Fibroblast of upper back skin (primary cell): ENCODE measurements at places on chromosomes 12 and 14.

GRCh38 chr14:24053548-24054323, 1.9 kb downstream of the CARMIL3 start:
- DNase-seq, result no peak

DNA sequence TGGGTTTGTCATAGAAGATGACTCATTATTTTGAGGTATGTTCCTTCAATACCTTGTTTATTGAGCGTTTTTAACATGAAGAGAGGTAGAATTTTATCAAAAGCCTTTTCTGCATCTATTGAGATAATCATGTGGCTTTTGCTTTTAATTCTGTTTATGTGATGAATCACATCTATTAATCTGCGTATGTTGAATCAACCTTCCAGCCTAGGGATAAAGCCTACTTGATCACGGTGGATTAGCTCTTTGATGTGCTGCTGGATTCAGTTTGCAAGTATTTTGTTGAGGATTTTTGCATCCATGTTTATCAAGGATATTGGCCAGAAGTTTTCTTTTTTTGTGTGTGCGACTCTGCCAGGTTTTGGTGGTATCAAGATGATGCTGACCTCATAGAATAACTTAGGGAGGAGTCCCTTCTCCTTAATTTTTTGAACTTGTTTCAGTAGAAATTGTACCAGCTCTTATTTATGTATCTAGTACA, 602.6 kb downstream of the SNAPC1 start:
- no peak for DNase-seq

- no peak for DNase-seq
Observed at GRCh38 chr14:33471776-33472175, 479.1 kb downstream of the EGLN3 start.

DNA sequence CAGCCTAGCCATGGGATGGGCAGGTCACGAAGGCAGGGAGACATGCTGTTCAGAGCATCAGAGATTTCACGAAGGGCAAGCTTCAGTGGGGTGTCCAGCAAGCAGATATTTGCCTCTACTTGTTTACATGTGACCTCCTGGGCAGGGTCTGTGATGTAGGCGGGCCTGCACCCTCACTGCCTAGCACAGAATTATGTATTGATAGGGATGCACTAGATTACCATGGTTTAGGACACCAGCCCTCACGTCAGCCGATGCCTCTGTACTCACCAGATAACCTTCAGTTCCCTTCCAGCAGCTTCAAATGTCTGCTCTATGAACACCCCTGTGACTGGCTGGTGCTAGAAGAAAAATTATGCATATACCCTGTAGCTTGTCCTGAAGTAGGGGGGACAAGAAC, 5.1 kb upstream of the EIF5 start:
- DNase-seq, result no peak

- DNase-seq, result no peak
Observed at GRCh38 chr12:53950789-53951576, 3.7 kb upstream of the HOXC12 start.

- no peak for DNase-seq
Observed at GRCh38 chr12:57845478-57846284, 848 bp downstream of the CTDSP2 start.

DNA sequence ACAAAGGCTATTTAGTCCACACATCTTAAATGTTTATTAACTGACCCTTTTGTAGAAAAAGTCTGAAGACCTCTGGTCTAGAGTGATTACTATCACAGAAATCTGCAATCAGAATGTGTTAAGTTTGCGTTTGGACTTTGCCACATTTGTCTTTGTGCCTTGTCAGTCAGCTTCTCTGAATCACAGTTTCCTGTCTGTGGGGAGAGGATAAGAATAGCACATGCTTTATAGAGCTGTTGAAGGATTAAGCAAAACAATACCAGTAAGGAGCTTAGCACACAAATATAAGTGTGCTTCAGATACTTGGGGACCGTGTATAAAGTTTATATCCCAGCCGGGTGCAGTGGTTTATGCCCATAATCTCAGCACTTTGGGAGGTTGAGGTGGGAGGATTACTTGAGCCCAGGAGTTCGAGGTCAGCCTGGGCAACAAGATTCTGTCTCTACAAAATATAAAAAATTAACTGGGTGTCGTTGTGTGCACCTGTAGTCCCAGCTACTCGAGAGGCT, 63.0 kb upstream of the BTG1 start:
- DNase-seq, result peak; percentile 72

DNA sequence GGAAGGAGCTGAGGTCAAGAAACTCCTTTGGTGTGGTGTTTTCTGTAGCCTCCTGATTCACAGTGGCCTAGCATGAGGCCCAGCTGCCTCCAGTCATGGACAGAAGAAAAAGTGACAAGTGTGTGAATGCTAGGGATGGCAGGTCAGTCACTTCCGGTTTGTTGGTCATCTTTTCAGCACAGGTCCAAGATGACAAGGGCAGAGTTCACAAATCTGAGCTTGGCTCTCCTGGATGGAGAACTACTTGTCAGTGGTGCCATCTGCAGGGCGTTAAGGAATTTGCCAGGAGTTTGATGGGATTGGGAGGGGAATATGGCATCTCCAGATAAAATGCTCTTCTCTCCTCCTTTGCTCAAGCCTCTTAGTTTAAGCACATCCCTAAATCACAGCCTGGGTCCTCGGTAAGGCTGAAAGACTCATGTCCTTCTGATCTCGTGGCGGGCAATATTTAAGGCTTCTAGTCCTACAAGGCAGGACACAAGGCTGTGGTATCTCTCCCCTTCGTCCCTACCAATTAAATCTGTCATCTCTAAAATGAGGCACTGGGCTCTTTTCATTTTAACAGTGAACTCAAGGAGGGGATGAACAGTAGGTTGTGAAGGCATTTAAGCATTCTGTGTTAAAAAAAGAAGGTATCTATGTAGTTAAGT, 10.0 kb downstream of the TUBA1B start:
- DNase-seq, result peak; percentile 67

DNA sequence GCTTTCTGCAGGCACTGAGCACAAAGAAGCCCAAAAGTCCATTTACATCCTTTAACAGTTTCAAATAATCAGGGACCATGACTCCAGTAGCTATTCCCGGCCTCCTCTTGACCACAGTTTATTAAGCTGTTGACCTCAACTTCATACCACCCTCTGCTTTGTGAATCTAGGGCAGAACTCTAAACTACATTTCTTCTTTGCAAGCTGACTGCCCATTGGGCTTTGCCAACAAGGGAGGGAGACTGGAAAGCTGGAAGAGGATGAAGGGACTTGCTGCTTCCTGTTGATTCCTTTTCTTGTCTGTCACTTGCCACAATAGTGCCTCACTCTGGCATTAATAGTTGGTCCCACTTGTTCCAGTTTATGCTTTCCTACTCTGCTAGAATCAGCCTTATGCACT, 2.7 kb downstream of the CGRRF1 start:
- DNase-seq, result no peak

DNA sequence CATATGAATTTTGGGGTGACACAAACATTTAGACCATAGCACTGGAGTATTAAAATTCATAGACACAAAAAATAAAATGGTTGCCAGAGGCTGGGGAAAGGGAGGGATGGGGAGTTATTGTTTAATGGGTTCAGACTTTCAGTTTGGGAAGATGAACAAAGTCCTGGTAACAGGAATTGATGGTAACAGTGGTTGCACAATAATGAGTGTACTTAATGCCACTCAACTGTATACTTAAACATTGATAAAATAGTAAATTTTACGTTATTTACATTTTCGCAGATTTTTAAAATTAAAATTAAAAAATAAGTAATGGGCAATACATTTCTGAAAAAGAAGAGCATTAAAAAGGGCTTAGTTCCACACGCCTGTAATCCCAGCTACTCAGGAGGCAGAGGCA, 35.6 kb upstream of the USP15 start:
- DNase-seq, result no peak

GRCh38 chr14:90191585-90191984, 64.8 kb upstream of the PSMC1 start:
- DNase-seq, result no peak

GRCh38 chr14:74667758-74668157, 45.1 kb downstream of the AREL1 start:
- DNase-seq, result peak; percentile 51

GRCh38 chr12:111868676-111869588, 26.9 kb downstream of the MAPKAPK5 start:
- no peak for DNase-seq

- no peak for DNase-seq
Observed at GRCh38 chr14:69408331-69408960, 10.0 kb downstream of the SLC39A9 start.

DNA sequence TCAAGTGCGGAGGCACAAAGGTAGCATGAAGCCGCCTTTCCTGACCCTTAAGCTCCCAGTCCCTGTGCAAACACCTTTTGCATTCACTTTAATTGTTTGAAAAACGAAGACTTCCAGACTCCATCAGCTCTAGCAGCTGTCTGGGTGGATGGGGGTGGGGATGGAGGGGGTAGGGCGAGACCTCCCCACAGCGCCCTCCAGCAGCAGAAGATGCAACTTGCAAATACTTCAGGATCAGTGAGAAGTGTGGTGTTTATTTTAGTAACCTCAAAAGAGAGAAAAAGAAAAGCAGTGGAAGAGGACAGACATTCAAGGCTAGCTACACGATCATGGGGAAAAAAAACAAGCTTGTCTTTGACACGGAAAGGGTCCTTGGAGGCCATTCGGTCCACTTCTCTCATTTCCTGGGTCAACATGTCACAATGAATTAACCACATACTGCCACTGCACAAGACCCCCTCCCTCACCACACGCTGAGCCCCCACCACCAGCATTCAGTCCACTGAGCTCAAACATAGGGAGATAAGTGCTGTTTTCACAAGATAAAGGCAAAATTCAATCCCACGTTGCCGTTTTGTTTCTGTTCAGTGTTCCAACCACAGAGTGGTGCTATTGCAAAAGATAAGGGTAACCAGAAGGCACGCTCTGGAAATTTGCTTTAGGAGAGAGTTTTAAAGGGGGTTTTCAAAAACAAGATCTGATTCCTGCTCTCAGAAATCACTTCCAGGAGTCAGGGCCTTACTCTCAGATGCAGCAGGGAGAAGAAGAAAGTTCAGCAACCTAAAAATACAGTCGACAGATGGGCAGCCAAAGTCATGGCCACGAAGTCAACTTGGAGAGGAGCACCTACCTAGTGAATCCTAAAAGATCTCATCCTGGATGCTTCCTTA, 3.3 kb upstream of the NTF3 start:
- DNase-seq, result peak; percentile 75

GRCh38 chr14:91223028-91223783, 21.3 kb downstream of the GPR68 start:
- DNase-seq, result no peak

GRCh38 chr12:27261866-27262265, 17.8 kb downstream of the STK38L start:
- no peak for DNase-seq

DNA sequence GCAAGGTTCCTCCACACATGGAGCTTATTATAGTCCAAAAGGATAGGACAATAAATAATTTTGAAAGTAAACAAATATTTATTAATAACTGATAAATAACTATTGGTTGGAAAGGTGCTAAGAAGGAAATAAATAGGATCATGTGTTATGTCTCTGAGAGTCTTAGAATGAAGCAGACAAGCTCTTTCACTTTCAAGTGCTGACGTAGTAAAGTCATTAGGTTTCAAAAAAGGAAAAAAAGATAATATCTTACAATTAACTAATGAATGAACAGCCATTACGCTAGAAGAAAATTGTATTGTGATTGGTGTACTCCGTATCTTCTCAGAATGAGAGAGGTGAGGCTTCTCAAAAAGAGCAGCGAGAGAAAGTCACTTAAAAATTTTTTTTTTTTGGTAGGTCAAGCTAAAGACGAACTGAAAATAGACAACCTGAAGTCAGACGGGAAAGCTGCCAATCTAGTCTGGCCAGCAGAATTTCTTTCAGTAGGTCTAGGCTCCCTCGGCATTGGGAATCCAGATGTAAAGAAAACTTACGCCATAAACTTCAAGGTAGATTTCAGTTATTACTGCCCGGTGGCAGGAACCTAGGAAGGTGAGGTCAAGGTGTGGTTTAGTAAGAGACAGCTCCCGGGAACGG, 583 bp upstream of the LEMD3 start:
- no peak for DNase-seq

DNA sequence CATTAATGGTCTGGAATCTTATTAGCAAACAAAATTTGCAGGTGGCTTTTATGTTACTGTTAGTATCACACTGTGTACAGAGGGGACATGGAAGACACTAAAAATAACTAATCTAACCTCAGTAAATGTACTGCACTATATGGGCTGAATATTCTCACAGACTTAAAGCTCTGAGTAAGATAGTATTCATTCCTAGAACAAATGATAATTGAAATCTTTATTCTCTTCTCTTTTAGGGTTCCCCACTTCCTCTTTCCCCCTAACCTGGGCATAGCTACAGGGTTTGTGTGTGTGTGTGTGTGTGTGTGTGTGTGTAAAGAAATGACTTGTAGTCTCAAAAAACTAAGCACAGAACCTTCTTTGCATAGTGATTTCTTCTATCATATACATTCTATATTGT, 21.4 kb upstream of the HECTD1 start:
- DNase-seq, result no peak

- no peak for DNase-seq
Observed at GRCh38 chr12:125467363-125467762, 402.1 kb downstream of the AACS start.

GRCh38 chr14:99737956-99738667, 54.0 kb downstream of the CYP46A1 start:
- no peak for DNase-seq

DNA sequence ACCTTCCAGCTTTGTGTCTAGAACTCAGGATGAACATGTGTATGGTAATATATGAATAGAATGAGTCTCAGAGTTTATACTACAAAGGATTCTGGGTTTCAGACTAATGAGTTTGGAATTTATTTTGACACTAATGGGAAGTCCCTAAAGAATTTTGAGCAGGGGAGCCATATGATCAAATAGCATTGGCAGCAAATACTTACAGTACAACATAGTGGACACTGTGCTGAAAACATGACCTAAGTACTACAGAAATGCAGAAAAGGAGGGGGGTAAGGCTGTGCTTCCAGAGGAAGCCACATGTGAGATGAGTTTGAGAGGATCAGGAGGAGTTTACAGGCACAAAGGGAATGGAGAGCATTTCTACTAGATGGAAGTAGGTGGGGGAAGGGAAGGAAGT, 225.8 kb downstream of the C12orf42 start:
- DNase-seq, result peak; percentile 16

- no peak for DNase-seq
Observed at GRCh38 chr14:71597955-71598660, 334.1 kb upstream of the RGS6 start.

GRCh38 chr12:28631831-28632230, 441.6 kb downstream of the CCDC91 start:
- peak; percentile 5 for DNase-seq

GRCh38 chr12:115046805-115047204, 362.8 kb upstream of the TBX3 start:
- no peak for DNase-seq

DNA sequence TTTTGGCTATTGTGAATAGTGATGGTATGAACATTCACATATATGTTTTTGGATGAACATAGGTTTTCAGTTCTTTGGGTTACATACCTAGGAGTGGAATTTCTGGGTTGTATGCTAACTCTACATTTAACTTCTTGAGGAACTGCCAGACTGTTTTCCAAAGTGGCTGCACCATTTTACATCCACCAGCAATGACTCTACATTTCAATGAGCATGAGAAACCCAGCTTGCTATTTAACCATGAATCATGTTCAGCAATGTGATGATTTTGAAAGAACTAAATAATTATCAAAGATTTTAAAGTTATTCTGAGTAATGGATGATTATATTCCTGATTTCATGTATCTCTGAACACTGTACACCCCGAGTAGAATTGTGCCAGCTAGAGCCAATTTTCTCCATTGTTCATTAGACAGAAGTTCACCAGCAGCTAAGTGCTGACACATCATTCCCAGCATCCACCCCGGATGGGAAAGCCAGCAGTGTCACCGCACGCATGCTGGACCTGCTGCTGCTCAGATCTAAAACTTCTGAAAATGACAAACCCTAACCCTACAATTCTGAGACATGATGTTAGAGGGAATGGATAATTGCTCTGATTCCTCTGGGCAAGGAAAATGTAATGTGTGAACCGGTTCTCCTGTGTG, 13.3 kb upstream of the ANAPC5 start:
- DNase-seq, result peak; percentile 41
